ENCODE measurements at places on chromosomes 6 and 20.

- DNase-seq = no peak
Observed at GRCh38 chr6:47203938-47204611, 105.6 kb downstream of the TNFRSF21 start.

GRCh38 chr6:122694602-122695001 lies 84.4 kb downstream of the PKIB start:
- no peak for DNase-seq

GRCh38 chr20:62272200-62272599 lies 30.6 kb upstream of the ADRM1 start:
- no peak for DNase-seq

- no peak for DNase-seq
Observed at GRCh38 chr6:30571762-30572082, 480 bp downstream of the ABCF1 start.

DNA sequence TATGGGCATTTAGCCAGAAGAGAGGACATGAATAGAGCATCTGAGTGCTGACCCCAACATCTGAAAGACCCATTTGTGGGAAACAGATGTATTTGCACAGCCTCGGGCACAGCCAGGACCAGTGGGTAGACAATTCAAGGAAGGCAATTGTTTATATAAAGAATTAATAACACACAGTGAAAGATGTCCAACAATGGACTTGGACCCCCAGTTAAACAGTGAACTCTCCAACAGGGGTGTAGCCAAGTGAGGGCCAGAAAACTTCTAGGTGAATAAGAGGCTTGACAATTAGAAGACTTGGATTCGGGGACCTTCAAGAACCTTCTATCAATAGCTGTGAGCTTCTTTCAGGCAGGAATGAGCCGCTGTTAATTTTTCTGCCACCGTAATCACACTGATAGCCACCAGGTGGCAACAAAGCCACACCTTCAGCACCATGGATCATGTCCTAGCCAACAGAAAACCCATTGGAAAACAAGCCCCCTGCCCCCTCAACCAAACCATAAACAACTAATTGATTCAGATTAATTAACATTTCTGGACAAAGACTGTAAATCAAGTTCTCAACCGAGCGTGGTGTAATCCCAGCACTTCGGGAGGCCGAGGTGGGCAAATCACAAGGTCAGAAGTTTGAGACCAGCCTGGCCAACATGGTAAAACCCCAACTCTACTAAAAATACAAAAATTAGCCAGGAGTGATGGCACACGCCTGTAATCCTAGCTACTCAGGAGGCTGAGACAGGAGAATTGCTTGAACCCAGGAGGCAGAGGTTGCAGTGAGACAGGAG lies 8.8 kb upstream of the SRSF6 start:
- peak; percentile 60 for DNase-seq

GRCh38 chr20:46200582-46201570 lies 82.8 kb downstream of the CD40 start:
- no peak for DNase-seq

DNA sequence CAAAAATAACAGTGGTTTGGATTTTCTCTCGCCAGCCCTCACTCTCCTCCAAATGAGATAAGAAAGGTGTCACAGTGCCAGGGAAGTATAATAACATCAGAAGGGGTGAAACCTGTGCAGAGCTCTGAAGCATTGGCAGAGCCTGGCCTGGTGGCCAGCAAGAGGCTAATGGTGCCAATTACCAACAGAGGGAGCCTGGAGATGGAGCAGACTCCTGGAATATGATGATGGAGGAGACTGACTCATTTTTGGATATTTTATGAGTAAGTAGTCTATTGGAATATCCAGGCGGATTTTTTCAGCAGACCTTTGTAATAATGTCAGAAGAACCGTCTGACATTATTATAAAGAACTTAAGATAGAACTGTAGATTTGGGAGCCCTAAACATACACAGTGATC lies 442.6 kb upstream of the MARCKS start:
- no peak for DNase-seq

GRCh38 chr6:52664991-52665686 lies 5.8 kb upstream of the TMEM14A start:
- DNase-seq = no peak

GRCh38 chr6:147759093-147759492 lies 250.6 kb downstream of the SAMD5 start:
- DNase-seq = no peak

DNA sequence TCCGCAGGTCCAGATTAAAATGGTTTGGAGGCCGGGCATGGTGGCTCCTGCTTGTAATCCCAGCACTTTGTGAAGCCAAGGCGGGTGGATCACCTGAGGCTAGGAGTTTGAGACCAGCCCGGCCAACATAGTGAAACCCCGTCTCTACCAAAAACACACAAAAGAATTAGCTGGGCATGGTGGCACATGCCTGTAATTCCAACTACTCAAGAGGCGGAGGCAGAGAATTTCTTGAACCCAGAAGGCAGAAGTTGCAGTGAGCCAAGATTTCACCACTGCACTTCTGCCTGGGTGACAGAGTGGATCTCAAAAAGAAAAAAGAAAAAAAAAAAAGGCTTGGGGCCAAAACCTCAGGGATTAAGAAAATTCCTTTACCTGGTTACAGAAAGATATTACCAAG lies 30.5 kb downstream of the C6orf15 start:
- DNase-seq = no peak

DNA sequence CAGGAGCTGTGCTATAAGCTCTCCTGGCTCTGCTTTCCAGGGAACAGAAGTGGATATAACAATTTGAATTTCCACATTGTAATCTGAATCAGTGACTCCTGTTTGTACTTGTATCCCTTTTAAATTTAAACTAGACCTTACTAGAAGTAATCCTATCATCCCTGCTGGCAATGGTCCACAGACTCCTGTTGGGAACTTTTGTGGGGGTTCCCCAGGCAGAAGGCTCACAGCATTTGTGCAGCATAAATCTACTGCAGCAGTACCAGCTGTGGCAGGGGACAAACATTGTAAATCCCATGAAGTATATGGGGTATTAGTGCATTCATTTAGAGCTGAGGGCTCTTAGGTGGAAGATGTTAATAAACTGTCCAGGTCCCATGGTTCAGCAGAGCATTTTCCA lies 12.0 kb upstream of the PDCD2 start:
- DNase-seq = no peak

- DNase-seq = no peak
Observed at GRCh38 chr20:36084897-36085613, 69.5 kb upstream of the EPB41L1 start.

- no peak for DNase-seq
Observed at GRCh38 chr6:28165563-28165962, 23.9 kb downstream of the ZKSCAN8 start.

GRCh38 chr6:86070151-86070550 lies 427.5 kb upstream of the SYNCRIP start:
- DNase-seq = no peak

Measured in activated CD8-positive, alpha-beta T cell treated with anti-CD3 and anti-CD28 coated beads, Interleukin-2, amount 10 ng/mL, durations not matched to agents 7 days and 5 days (primary cell).